ENCODE measurements at places on chromosomes 13 and 19.
A peak's percentile ranks its signal among the peaks of the same experiment; 100 is the strongest.

DNA sequence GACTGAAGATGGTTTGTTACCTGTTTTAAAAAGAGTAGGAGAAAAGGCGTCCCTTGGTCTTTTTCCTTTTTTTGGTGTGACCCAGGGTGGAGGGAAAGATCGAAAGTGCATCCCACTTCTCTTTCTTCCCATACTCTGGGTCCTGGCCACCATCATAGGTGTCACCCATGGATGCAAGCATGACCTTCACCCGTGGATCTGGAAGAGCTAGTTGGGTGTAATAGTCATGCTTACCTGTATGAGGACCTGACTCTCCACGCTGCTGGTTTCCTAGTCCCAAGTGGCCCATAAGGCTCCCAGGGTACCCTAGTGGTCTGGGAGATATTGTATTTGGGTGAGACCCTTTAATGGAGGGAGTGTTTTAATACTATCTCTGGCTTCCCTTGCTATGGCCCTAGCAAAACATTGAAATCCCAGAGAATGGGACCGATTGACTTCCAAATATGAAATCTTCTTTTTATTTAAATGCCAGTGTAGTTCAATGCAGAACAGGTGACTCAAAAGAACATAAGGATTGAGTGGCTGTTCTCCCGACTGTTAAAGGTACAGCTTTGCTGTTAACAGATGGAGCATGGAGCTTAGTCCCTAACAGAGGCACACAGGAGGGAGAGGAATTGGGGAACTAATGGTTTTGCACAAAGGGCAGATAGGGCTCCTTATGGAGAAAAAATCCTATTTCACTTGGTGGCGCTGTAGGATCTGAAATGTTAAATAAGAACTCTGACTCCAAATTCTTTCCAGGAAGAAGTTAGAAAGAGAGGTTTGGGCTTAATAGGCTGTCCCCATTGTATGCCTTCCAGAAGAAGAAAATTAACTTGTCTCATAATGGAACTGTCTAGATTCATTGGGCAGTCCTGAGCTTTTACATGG, 7.0 kb upstream of the ZNF550 start:
- no peak for DNase-seq

GRCh38 chr13:34201050-34201913, 383.3 kb downstream of the RFC3 start:
- peak; percentile 23 for DNase-seq

- DNase-seq = no peak
These were observed 65.1 kb downstream of the KCNRG start for GRCh38 chr13:50080203-50080910.

GRCh38 chr13:59677966-59678814, 485.5 kb downstream of the DIAPH3 start:
- no peak for DNase-seq

DNA sequence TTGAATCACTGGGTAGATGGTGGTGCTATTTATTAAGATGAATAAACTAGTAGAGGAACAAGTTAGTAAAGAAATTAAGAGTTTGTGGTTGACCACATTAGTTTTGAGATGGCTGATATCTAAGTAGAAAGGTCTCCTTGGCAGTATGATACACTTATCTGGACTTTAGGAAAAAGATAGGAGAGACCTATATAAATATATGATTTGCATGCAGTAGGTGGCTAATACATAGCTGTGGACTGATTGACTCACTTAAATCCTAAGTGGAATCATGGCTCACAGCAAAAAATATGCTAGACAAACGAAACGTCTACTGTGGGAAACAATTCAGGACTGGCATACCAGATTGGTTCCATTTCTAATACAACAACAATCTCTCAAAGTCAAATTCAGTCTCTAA, 92.0 kb downstream of the CAB39L start:
- DNase-seq = no peak

DNA sequence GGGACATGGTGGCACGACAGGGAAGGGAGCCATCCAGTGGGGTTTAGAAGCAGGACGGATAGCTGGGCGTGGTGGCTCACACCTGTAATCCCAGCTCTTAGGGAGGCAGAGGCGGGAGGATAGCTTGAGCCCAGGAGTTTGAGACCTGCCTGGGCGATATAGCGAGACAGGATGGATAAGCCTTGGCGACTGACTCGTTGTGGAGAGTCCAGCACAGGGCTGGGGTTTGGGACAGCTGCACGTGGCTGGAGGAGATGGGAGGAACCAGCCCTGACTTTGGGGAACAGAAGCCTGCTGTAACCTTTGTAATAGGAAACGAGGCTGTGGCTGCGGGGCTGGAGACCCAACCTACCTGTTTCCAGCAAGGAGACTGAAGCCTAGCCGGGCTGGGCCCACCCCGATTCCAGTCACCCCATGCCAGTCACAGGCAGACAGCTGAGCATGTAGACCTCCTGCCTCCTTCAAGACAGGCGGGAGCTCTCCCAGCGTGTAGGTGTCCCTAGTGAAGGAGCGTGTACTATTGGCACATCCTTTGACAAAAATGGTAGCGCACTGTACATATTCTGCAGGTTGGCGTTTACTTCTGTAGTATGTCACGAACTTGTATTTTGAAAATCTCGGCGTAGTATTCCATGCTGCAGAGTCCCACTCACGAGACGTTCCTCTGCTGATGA, 8.0 kb downstream of the LENG1 start:
- DNase-seq = no peak

- DNase-seq = no peak
These were observed 165.5 kb downstream of the TBC1D4 start for GRCh38 chr13:75316427-75316826.

DNA sequence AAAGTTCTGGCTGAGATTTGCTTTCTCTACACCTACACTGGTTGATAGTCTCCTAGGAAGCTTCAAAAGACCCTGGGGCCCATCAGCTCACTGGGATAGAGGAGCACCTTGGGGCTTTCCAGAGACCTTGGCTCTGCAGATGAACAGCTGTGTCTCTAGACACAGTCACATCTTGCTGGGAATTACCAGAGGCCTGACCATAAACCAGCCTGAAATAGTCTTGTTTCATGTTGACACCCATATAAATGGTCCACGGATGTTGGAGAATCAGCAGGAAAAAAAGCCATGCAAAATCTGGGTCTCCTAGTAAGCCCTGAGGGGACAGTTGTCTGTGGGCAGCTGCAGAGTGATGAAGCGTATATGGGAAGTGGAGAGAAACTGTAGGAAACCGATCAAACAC, 207.6 kb downstream of the DNAJC15 start:
- no peak for DNase-seq
